ENCODE measurements at places on chromosomes 11 and 22. TPM values are rescaled to one million over a fixed set of nuclear protein-coding genes. Genes with fewer than 3 reads are reported as not detected.
A peak's percentile ranks its signal among the peaks of the same experiment; 100 is the strongest.

DNA sequence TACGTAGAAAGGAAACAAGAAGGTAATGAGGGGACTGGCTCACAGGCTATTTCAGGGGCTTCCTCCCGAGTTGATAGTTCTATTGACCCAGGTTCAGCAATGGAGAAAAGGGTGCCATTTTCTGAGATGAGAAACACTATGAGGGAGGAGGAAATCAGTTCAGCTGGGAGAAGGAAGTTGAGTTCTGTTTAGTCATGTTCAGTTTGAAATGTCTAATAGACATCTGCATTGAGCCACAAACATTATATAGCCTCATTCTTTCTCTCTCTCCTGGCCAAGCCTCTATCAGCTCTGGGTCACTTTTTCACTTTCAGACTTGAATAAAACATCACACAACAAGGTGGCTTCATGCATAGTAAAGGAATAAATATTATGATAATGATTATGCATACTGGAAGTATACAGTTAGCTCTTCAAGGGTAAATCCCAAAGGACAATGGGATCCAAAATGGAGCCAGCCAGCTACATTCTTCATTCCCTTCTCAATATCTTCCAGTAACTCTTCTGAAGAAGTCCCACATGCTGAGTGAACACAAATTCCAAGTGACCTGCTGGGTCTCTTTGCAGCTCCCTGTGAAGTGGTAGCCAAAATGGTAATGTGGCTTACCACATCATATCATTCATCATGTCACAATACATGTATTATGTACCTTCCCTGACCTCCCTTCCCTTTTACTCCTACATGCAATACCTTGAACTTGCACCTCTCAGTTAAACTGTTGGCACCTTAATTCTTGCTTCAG is 80.9 kb upstream of the CD44 start:
- DNase-seq, result no peak

DNA sequence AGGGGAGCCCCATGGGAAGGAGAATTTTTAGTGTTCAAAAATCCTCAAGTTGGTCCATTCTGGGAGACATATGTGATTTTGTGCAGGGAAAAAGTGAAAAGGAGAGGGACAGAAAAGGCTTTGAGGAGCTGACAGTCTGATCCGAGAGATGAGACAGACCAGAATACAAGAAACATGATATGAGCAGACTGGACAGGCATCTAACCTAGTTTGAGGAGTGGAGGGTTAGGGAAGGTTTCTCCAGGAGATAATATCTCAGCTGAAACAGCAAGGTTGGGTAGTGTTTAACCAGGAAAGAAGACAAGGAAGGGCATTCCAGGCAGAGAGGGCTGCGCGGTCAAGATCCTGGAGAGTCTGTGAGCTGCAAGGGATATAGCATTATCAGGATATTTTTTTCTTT is 101.4 kb upstream of the NCAM1 start:
- no peak for DNase-seq

DNA sequence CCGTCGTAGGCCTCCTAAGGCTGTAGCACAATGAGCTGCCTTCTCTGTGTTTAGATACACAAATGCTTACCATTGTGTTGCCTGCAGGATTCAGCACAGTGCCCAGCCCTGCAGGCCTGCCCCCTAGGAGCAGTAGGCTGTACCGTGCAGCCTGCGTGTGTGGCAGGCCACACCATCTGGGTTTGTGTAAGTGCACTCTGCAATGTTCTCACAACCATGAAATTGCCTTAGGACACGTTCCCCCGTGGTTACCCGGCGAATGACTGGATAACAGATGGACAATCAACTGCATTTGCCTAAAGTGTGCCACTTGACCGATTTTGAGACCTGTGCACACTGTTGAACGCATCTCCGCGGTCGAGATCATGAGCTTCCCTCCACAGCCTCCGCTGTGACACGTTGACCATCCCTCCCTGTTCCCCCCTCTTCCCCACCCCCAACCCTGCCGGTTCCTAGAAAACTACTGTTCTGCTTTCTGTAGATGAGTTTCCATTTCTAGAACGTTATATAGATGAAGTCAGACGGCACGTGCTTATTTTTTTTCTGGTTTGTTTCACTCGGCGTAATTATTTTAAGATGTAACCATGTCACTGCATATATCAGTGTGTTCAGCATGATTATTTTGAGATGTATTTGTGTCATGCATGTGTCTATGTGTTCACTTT is 22.2 kb upstream of the CTSD start:
- DNase-seq, result no peak

DNA sequence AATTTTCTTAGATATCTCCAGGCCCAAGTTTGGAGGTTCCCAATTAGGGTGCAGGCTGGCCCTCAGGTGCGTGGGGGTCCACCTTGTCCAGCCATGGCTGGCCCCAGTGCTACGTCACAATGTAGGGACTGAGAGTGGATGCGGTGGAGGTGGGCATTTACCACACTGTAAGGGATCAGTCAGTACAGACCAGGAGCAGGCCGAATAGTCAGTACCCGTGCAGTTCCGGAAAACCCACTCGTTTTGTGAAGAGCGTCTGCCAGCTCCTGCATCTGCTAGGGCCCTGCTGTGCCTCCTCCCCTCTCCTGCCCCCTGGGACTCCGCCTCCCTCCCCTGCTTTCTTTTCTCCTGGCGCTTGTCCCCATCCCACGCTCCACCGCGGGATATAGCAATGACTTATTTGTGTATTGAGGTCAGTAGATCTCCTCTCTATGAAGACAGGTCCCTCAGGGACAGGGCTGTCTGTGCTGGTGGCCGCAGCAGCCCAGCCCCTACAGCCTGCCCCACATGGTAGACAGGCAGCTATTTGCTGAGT is 50.4 kb upstream of the SEPTIN5 start:
- peak; percentile 73 for DNase-seq

The OR4A16 gene
- total RNA-seq, result not detected

- DNase-seq, result no peak
These were observed 89.5 kb upstream of the FGF3 start for GRCh38 chr11:69908511-69909220.

DNA sequence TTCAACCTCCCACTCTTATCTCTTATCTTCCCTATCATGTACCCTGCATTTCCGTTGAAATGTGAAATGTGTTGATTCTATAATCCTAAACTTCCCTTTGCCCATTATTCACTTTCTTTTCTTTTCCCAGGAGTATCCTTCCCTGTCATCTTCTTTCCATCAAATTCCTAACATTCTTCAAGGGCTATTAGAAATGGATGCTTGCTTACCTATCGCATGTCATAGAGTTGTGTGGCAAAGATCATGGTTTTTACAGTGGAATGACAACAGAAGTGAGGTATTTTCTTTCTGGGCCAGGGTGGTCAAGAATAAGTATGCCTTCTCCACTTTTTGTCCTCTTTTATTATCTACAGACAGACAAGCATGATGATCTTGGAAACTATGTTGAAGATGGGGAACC is 124.4 kb upstream of the SLC5A12 start:
- DNase-seq, result no peak

- DNase-seq, result no peak
These were observed 65.4 kb downstream of the LINC01488 start for GRCh38 chr11:69546735-69547370.

GRCh38 chr11:67317888-67318555 is 14.7 kb downstream of the SSH3 start:
- DNase-seq, result no peak

Data from dermis microvascular lymphatic vessel endothelial cell (primary cell).